Jurkat, Clone E6-1 (cell line): ENCODE measurements at places on chromosomes 16 and 17.

DNA sequence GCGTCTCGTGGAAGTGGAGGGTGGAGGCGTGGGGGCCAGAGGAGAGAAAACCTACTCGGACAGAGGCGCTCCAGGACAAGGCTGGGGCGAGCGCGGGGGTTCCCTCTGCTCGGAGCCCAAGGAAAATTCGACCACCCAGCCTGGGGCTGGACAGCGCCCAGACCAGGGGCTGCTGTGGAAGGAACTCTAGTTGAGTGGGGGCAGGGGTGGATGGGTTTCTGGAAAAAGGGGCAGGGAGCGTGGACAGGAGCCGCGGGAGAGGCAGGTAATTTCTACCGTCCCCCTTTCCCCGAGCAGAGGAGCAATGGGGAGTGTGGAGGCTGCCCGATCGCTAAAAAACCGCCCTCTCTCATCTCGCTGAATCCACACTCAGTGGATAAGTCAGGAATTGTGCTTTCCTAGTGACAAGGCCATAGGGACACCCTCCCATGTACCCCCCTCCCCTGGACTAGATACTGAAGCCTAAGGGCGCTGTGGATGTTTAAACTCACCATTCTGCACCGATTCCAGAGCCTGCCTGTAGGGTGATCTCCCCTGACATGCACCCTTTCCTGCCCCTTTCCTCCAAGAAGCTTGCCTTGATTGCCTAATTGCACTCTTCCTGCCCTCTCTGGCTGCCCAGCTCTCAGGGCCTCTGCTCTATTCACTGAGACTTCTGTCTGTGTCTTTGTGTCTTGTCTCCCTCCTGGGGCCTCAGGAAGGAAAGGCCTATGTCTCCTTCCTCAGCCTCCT, 90.7 kb upstream of the TMEM97 start:
- DNase-seq, result no peak

DNA sequence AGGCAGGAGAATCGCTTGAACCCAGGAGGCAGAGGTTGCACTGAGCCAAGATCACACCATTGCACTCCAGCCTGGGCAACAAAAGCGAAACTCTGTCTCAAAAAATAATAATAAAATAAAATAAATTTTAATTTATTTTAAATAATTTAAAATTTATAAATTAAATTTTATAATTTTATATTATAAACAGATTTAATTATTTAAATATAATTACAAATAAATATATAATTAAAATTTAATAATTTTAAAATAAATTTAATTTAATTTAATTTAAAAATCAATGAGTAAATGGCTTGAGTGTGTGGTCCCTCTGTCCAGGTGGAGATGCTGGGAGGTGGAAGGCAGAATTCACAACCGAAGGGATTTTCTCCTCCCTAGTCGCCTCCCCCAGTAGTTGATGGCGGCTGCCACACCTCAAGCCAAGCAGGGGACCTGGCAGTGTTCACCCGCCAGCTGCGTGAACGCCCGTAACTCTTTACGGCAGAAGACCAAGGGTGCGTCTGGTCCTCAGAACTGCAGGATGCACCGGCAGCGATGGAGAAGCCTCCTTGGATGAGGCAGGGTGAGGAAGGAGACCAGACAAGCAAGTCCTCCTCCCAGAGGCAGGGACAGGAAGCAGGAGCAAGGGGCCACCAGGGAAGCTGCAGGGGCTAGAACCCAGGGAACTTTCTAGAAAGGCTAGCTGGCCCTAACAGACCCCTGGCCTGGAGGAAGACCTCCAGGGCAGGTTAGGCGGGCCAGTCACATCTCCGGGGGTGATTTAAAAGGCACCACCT, 22.9 kb upstream of the KRT17 start:
- no peak for DNase-seq

DNA sequence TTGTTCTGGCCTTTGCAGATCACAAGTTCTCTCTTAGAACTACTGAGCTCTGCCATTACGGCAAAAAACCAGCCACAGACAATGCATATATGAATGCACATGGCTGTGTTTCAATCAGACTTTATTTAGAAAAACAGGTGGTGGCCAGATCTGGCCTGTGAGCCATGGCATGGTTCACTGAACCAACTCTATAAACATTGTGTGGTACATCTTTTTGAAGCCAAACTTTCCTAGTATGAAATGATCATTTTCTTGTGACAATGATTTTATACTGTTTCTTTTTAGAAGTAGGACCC, 65.9 kb upstream of the AMZ2 start:
- DNase-seq, result no peak

DNA sequence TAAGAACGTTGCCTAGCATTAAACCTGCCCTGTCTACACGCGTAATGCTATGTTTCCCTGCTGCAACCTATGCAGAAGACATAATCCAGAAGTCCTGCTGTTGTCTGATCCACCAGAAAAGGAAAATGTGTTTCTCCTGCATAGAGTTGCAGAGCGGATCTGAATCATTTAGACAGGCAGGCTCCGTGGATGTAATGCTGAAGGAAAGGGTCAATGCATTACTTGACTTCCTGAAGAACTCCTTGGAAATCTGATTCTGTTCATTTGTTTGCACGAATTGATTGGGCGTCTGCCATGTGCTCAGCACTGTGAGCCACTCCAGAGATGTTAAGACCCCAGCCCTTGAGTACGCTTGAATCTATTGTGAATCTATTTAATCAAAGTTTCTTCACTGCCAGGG, 83.4 kb downstream of the FOXL1 start:
- DNase-seq, result no peak

DNA sequence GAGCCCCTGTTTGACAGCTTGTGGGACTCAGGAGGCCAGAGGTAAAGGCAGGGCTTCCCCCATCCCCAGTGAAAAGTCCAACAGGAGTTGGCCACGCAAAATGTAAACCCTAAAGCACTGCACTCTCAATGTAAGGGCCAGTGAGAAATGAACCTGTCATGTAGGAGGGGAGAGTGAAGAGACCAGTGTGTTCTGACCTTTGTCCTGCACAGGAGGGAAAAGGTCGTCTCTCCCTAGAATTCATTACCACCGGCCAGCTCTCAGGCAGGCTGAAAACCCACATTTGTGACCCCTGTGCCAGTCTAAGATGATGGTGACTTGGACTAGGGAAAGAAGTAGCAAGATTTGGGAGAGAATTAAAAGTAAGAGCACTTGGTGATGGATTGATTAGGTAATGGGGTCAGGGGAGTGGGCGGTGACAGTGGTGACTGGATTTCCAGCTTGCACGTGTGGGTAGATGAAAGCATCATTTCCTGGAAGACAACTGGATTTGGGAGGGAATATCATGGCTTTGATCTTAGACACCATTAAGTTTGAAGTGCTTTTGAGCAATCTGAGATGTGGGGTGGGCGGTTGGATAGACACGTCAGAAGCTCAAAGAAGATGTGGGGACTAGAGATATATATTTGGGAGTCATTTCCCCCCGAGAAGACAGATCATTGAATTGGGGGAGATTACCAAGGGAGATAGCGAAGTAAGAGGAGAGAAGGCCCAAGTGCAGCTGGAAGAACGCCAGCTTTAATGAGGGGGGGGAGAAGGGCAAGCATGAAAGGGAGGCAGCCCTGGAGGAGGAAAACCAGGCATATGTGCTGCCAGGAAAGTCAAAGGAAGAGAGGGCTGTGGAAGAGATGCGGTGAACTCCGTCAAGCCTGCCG, 119.5 kb downstream of the NTN1 start:
- DNase-seq, result no peak

DNA sequence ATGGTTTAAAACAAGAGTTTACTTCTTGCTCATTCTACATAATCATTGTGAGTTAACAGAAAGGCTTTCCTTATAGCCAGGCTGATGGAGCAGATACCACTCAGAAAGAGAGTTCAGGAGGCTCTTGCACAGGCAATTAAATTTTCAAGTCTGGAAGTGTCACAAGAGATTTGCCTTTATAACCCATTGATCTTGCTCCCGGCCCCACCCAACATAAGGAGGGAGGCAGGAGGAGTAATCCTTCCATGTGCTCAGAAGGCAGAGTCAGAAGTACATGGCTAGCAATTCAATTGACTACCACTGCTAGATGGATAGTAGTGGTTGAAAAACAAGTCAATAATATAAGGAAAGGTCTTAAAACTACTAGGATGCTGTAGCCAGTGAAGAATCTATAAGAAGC, 346.3 kb upstream of the CDH11 start:
- DNase-seq, result no peak

DNA sequence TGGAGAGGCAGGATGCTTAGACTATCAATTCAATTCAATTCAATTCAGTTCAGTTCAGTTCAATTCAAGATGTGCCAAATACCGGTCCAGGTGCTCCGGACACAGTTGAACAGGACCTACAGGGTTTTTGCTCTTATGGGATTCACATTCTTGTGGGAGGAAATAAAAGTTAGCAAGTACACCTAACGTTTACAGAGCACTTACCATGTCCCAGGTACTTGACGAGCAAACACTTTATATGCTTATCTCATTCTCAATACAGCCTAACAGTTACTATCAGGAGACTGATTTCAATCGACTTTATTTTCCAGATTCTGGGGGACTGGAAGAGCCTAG, 467 bp upstream of the GDE1 start:
- DNase-seq, result no peak

DNA sequence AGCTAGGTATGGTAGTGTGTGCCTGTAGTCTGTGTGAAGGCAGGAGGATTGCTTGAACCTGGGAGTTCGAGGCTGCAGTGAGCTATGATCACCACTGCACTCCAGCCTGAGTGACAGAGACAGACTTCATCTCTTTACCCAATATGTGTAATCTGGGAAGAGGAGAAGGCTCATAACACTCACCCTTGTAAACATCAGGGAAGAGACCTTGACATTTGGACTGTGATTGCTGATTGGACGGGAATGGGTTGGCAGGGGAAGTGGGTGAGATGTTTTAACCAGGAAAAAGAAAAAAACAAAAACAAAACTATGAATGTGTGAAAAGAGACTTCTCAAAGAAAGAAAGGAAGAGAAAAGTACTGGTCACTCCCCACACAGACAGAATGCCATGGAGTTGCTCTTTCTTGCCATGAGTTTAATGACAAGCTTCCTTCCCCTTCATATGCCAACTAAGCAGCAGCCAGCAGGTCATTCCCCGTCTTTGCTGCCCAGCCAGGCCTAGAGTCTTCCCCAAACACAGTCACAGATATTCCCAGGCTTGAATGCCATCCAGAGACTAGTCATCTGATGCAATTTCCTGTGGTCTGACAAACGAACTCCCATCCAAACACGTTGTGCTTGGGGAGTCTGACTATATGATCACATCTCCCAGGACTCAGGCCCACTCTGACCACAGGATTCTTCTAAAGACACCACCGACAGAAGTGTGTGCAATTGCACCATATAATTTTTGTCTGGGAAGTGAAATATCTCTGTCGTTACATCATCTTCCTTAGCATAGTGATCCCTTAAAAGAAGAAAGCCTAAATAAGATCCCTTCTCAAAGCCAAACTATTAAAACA, 3.6 kb upstream of the XAF1 start:
- DNase-seq, result no peak

DNA sequence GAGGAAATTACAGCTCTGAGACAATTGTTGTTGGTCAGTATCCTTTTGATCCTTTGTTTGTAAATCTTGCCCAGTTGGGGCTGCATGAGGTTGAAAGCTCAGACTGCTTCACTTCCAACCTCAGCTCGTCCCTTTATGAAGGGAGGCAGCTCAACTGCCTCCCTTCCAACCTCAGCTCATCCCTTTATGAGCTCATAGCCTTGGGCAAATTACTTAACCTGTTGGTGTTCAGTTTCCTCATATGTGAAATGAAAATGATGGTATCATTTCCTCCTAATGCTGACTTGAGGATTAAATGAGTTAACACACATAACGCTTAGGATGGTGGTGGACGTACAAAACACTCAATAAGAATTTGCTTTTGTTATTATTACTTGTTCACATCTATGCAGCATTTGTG, 265.1 kb downstream of the CDH13 start:
- no peak for DNase-seq

GRCh38 chr17:28174352-28175046, 132.0 kb downstream of the NLK start:
- DNase-seq, result peak; percentile 92
